Psoas muscle (tissue), 8 donors: ENCODE measurements at places on chromosomes 3 and 15. TPM values are rescaled to one million over a fixed set of nuclear protein-coding genes. Genes with fewer than 3 reads are reported as not detected.

The DNAJA4 gene
- polyA plus RNA-seq: 188 TPM

The PDIA5 gene
- 6.1 TPM for polyA plus RNA-seq

The AP3B2 gene
- polyA plus RNA-seq: not detected

The CCR1 gene
- polyA plus RNA-seq: 0.47 TPM

The SOX14 gene
- polyA plus RNA-seq: not detected

The SI gene
- 0.01 TPM for polyA plus RNA-seq

The NPAP1 gene
- not detected for polyA plus RNA-seq

The HCLS1 gene
- 2.8 TPM for polyA plus RNA-seq

The HGD gene
- polyA plus RNA-seq: 0.46 TPM

DNA sequence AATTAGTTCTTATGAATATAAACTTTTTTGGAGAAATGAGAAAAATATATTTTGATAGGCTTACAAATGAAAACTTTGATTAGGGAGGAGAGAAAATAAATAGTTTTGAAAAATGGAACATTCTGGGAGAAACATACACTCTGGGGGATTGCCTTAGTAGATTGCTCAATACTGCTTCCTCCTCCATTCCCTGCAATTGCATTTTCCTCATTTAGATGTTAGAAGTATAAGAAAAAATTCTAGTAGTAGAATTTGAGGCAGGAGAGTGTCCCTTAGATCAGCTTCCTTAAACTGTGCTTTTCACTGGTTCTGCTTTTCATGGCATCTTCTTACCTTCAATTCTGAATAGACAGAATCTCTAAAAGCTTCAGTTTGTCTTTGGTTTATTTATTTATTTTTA is 46.2 kb upstream of the CTDSPL2 start:
- no peak for DNase-seq

- no peak for DNase-seq
Observed at GRCh38 chr3:64718976-64719375, 31.2 kb upstream of the ADAMTS9 start.

- no peak for DNase-seq
Observed at GRCh38 chr15:45386420-45386819, 8.1 kb upstream of the GATM start.

DNA sequence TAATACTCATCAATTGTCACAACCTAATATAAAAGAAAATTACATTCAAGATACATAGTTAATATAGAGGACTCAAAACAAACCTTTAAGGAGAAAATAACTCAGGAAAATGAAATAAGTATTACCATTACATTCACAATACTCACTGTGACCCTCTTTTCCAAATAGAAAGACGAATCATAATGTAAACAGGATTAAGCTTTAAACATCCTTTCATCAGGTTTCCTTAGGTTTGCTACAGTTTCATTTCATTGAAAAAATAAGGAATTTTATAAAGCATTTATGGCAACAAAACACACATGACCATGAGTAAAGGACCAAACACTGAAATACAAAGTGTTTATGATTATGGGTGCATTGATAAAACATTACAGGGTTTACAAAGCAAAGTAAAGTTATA is 162.7 kb downstream of the ALCAM start:
- DNase-seq: no peak

GRCh38 chr3:191216510-191216909 is 17.5 kb downstream of the OSTN start:
- DNase-seq: no peak

DNA sequence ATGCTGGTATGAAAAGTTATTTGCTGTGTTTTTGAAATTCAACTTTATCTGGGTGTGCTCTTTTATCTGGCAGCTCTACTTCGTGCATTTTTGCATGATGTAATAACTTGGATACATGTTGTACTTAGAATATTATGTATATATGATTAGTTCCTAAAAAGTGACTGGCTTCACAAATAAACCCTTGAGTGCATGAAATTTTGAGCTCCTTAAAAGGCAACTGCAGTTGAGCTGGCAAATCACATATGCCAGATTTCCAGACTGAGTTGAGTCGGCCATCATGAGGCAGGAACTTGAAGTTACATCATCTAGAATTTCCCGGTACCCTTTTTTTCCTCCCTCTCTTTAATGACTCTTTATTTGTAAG is 162.5 kb downstream of the FNDC3B start:
- DNase-seq: no peak

DNA sequence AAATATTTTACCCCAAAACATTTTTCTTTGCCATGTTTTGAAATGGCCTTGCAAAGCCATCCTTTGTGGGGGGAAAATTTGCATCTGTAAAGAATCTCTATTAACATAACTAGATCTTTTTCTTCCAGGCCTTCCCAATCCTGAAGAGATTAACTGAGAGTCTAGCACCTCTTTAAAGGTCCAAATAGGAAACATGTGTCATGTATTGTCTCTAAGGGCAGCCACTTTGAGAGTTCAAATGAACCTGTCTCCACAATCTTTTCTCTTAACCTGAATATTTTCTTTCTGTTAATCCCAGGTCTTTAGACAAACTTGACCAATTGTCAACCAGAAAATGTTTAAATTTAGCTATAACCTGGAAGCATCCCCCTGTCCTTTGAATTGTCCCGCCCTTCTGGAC is 236.6 kb upstream of the PROK2 start:
- no peak for DNase-seq

- DNase-seq: no peak
Observed at GRCh38 chr3:193996221-193996620, 139.7 kb upstream of the HES1 start.

- no peak for DNase-seq
Observed at GRCh38 chr3:64456674-64457073, 231.1 kb downstream of the ADAMTS9 start.

DNA sequence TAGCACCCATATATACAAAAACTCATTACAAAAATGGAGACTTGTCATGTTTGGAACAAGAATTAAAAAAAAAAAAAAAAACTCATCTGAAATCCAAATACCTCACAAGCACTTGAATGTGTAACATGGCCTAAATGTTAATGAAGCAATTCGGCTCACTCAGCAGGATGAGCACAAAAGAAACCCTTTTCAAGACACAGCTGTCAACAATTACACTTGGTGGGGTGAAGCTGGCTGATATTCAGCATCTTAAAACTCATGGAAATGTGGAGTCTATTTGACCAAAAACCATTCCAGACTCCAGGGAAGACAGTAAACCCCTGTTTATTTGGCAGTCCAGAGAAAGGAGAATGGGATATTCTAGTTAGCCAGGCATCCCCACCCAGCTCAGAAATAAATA is 205.4 kb upstream of the TSC22D2 start:
- DNase-seq: no peak

DNA sequence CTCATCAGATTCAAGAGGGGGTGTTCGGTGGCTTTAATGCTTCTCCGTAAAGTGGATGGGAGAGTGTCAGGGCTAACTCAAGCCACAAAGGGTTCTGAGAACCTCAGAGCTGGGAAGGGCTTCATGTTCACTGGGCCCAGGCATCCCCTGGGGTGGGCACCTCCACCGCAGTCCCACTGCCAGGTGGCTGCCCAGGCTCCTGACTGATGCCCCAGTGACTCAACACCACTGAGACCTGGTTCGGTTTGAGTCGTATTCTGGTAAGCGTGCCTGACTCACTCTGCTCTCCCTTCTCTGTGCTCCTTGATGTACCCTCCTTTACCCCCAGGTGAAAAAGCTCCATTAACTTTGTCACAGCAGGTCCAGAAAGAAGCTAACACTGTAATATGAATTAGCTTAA is 304.6 kb downstream of the RPLP1 start:
- DNase-seq: no peak

GRCh38 chr15:77810130-77810571 is 177.4 kb upstream of the LINGO1 start:
- DNase-seq: no peak
